NAMALWA (cell line): ENCODE measurements at places on chromosomes 11 and 22.

- no peak for DNase-seq
These were observed 1.8 kb upstream of the AMPD3 start for GRCh38 chr11:10453261-10453660.

GRCh38 chr11:10351435-10351764 is 46.5 kb downstream of the ADM start:
- DNase-seq: no peak

GRCh38 chr22:22935056-22935545 is 47.5 kb downstream of the IGLL5 start:
- DNase-seq: no peak

- DNase-seq: no peak
These were observed 751.2 kb downstream of the BRD1 start for GRCh38 chr22:49076300-49077035.

- DNase-seq: no peak
These were observed 9.1 kb upstream of the SERHL2 start for GRCh38 chr22:42544686-42545085.

DNA sequence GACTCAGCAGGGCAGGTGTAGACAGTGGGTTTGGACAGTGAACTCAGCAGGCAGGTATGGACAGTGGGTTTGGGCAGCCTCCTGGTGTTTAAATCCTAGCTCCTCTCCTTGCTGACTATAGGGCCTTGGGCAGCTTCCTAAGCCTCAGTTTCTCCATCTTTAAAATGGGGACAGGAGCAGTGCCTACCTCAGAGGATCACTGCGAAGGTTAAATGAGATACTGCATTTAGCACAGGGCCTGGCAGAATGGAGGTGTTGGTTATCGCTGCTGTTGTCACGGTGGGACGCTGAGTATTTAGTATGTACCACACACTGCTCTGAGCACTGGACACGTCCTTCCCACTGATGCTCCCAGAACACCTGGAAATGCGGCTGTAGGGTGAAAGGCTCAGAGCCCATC is 14.4 kb upstream of the SCGB1A1 start:
- no peak for DNase-seq

GRCh38 chr11:115284773-115285172 is 219.4 kb downstream of the CADM1 start:
- no peak for DNase-seq

GRCh38 chr11:20497124-20497792 is 102.2 kb upstream of the SLC6A5 start:
- DNase-seq: no peak
